ENCODE measurements at places on chromosomes 2 and 18. TPM values are rescaled to one million over a fixed set of nuclear protein-coding genes. Genes with fewer than 3 reads are reported as not detected.
A peak's percentile ranks its signal among the peaks of the same experiment; 100 is the strongest.

DNA sequence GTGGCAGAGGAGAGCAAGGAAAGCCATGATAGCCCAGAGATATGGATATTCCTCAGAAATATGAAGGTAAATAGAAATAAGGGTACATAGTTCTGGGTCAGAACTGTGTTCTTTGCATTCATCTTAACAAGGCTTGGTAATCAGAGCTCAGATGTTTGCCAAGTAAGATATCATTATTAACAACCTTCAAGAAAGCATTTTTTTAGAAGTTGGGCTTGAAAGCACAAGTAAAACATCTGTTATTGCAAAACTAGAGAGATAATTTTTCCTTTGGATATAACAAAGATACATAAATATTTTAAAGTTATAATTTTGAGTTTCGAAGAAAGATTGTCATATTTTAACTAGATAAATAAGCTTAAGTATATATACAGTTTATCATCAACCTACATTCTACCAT is 171.4 kb downstream of the ZNF804A start:
- DNase-seq: no peak

DNA sequence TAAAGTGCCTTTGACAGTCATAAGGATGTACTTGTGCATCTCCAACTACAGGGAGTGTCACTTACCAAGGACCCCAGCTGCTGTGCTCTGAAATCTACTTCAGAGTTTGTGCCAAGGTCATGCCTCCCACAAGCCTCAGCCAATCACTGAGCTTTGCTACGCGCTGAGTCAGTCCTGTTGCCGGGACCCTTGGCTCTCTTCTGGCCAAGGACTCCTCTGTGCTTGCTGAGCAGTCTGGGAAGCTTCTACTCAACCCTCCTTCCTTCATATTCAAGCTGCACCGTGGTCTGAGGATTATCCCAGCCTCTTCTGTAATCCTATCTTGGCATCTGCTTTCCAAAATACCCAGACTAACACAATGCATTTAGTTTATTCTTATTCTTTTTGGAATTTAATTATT is 398.9 kb upstream of the FANCL start:
- DNase-seq: no peak

DNA sequence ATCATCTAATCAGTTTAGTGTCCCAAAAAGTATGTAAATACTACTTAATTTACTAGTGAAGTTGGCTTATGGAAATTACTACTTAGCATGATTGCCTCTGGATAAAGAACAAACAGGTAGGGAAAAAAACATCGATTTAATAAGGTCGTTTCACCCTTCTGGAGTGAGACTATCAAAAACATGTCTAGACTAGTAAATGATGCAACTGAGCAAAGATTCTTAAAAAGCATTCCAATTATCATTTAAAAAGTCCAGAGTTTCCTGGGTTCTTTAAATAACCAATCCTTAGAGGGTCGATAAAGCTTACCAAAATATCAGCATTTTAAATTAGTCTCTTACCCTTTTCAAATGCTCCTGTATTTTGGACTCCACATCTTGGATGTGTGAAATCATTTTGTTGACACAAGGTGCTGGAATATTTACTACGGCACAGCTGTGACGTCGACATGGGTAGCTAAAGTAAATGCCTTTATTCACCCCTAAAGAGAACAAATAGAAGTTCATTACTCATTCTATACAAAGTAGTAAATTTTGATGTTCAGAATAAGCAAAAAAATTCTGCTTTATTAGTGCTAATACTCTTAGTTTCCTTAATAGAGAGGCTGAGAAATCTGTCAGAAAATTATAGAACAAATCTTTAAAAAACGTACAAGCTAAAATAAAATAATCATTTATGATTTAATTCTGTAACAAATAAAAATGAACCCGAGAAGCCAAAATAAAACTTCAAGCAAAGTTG is 70.6 kb downstream of the CCDC178 start:
- no peak for DNase-seq

- DNase-seq: no peak
Measured at GRCh38 chr18:5451150-5451549, 92.6 kb downstream of the EPB41L3 start.

- no peak for DNase-seq
Measured at GRCh38 chr18:23627321-23627720, 35.4 kb downstream of the ANKRD29 start.

GRCh38 chr18:8489761-8490160 is 119.5 kb upstream of the RAB12 start:
- no peak for DNase-seq

DNA sequence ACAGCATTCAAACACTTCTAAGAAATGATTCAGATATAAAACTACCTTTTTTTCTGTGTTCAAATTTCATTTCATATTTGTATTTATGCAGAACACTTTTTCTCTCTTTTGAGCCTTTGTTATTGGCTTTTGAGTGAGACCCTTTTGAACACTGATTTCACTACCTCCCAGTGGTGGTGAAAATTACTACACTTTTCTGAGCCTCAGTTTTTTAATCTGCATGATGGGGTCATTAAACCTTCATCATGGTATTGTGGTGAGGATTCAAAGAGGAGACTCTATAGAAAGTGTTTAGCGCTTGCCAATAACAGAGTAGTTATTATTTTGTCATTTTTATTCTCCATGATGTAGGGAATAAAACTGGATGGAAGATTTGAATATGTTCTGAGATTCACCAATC is 169.8 kb downstream of the THSD7B start:
- no peak for DNase-seq

DNA sequence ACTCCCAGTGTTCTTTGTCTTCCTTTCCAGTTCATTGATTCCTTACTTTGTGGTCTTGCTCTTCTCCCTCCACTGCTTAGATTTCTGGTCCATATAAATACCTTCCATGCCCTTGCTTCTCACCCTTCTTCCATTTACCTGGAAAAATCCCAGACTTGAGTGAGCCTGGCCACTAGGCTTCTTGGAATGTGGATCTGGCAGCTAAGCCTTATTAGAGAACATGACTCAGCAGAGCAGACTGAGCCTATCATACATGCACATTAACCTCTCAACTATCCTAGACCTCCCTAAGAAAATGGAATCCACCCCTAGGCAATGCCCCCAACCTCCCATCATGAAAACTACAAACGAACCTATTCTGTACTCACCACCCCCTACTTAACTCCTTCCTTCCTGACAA is 127.7 kb downstream of the RHBDD1 start:
- no peak for DNase-seq

DNA sequence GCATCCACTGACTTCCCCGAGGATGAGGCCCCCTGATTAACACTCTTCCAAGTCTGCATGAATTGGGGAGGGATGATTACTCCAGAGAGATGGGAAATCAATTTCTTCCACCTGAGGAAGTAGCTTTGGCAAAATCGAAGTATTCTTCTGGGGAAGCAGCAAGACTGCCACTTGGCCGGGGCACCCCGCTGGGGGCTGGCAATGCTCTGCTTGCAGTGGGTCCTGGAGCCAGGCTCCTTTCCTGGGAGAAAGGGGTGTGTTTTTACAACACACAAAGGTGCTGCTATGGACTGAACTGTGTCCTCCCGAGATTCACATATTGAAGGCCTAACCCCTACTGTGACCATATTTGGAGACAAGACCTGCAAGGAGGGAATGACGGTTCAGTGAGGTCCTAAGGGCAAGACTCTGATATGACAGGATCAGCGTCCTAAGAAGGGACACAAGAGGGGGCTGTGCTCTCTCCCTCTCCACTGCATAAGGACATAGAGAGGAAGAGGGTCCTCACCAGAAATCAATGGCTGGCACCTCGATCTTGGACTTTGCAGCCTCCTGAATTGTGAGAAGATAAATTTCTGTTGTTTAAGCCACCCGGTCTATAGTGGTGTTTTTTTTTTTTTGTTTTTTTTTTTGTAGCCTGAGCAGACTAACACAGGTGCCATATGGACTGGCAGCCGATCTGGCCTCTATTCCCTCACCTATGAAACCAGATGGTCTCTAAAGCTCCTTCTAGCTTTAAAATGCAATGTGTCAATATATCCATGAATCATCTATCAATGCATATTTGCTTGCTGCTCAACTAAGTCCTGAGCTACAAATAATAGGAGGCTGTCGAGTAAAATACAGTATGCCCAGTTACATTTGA is 3.6 kb upstream of the SMARCAL1 start:
- DNase-seq: no peak

GRCh38 chr2:62928015-62928414 is 122.6 kb upstream of the OTX1 start:
- DNase-seq: no peak

DNA sequence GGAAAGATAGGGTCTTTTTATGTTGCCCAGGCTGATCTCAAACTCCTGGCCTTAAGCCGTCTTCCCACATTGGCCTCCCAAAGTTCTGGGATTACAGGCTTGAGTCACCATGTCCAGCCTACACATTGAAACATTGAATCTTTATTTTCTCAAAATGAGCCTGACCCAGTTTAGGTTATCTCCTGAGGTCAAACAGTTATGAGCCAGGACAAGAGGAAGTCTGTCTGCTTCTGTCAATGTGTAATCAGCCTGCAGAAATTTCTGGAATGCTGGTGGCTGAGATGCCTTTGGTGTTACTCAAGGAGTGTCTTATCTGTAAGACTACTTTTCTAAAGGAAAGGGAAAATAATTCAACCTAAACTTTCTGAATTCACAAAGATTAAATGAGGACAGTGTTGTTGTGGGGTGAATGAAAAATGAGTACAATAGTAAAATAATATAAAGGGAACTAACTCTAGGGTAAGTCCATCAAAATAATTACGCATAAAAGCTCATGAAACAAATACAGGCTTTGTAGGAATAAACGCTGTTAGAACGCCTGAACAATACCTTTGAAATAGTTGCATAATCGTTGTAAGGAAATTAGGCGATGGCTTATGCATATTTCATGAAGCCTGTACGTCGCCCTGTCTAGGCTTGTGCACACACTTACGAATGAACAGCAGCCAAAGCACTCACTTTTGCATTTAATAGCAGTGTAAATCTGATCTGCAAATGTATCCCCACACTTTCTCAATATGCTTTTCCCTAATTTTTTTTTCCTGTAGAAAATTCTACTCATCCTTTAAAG is 260.8 kb downstream of the RDH14 start:
- DNase-seq: no peak

- no peak for DNase-seq
Measured at GRCh38 chr2:110999626-111000025, 121.1 kb upstream of the BCL2L11 start.

DNA sequence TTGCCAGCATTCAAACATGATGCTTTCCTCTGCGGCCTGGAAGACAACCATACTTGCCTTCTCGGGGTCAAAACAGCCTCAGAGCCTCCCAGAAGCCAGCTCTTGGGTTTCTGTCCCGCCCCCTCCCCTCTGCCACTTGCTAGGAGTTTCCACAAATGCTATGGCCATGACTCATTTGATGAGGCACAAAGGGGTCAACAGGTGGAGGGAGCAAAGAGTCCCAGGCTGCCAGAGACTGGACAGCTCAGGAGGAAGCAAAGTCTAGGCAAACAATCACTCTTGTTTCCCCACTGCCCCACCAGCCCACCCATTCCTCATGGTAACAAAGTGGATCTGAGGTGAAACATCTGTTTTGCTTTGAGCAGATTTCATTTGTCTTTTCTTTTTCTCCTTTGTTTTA is 551.1 kb downstream of the TNS1 start:
- DNase-seq: no peak

- peak; percentile 73 for DNase-seq
Measured at GRCh38 chr2:12452185-12452584, 264.6 kb upstream of the TRIB2 start.

- DNase-seq: peak; percentile 91
Measured at GRCh38 chr2:68284896-68285295, 32.6 kb upstream of the PPP3R1 start.

GRCh38 chr2:1593371-1594122 is 150.8 kb downstream of the PXDN start:
- peak; percentile 75 for DNase-seq

DNA sequence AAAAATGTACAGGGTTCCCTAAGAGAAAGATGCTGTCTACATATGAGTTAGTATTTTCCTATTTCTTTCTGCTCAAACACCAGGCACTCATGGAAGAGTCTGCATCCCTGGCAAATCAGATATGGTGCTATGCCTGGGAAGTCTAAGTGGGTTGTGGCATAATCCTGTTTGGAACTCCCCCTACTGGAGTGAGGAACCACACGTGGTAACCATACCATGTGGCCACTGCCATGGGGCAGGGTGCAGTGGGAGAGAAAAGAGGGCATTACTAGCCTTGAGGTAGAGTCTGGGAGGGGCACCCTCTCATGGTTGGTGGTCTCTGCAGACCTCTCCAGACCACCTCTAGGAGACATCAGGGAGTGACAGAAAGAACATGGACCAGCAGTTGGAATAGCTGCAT is 257.9 kb upstream of the ATP5MC3 start:
- DNase-seq: no peak

- no peak for DNase-seq
Measured at GRCh38 chr2:119546447-119546767, 2.2 kb downstream of the CFAP221 start.

DNA sequence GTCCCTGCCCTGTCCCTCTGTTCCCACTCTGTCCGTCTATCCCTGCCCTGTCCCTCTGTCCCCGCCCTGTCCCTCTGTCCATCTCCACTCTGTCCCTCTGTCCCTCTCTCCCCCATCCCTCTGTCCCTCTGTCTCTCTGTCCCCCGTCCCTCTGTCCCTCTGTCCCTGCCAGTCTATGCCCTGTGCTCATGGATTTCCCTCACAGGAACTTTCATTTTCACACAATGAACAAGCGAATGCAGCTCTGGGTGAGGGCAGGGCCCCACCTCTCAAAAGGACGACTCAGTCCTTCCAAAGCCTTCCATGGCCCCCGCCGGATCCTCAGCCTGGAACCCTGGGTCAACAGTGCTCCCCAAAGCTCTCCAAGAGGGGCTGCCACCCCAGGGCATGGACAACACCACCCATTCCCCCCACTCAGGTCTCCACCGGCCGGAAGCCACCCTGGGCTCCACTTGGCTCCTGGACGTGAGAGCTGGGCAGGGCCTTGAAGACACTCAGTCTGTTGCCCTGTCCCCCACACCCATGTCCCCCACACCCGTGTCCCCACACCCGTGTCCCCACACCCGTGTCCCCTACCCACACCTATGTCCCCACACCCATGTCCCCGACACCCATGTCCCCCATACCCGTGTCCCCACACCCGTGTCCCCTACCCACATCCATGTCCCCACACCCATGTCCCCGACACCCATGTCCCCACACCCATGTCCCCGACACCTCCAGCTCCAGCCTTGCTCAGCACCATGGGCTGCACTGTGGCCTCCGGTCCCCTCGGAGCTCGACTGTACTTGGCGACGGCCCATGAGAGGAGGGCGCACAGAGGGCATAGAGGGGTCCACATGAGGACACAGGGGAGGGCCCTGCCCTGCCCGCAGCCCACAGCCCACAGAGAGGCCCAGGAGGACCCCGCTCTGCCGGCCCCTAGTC is 156.0 kb downstream of the PXDN start:
- no peak for DNase-seq

Gene GPATCH11
- 8.2 TPM for polyA plus RNA-seq

Gene KCNF1
- polyA plus RNA-seq: 4.1 TPM

Gene PARD6G
- polyA plus RNA-seq: 4.3 TPM

Gene SERPINB3
- polyA plus RNA-seq: 0.65 TPM

Gene KCNIP3
- 5.5 TPM for polyA plus RNA-seq

Gene FRZB
- 13.6 TPM for polyA plus RNA-seq

Gene KLHL14
- polyA plus RNA-seq: 0.12 TPM

Gene NOL4
- polyA plus RNA-seq: 0.29 TPM

Gene AKAIN1
- not detected for polyA plus RNA-seq

Gene SOX11
- 31.3 TPM for polyA plus RNA-seq

Measured in muscle of leg (tissue), 16 donors.